ENCODE measurements at places on chromosomes 1 and 21. TPM values are rescaled to one million over a fixed set of nuclear protein-coding genes. Genes with fewer than 3 reads are reported as not detected.

The S100A3 gene
- total RNA-seq = 0.61 TPM

DNA sequence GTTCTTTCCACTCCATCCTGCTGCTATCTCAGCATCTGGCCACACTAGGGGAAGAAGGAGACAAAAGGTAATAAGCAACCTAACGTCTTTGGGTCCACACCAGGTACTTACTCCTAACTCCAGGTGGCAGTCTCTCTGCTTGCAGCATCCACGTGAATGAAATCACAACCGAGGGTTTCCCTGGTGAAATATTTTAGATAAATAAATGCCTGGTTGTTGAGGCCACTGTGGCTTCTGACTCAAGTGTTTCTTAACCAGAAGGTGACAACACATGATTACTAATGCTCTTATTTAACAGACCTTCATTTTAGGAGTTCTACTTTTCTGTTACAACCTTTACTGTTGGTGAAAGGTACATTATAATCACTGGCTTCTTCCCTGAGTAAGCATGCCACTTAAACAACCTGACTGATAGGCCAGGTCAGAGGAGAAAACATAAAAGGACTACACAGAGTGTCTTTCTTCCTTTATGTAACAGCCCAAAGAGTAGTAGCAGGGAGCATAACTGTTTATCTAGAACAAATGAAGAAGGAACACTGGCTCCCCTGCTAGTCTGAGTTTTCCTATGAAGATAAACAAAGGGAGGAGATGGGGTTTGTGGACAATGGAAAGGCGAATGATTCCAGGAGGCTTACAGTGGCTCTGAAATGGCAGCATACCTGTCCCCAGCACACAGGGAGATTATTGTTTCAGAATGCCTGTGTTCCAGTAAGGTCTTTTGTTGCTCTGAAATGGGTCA lies 59.9 kb downstream of the SYT6 start:
- DNase-seq = no peak

The TRIM67 gene
- total RNA-seq = not detected

DNA sequence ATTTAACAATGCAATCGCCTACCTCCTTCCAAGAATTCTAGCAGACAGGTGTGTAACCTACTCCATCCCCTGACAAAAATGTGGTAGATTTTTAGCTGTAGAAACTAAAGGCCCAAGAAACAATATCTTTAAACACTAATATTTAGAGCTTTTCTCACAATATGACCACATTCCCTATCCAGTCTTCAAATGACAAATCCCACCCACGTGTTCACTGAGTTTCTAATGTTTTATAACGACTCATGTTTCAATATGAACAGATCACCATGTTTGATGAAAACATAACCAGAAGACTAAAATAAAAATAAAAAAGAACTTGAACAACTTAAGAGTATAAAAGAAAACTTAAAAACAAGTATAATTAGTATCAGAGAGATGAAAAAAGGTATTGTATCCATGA lies 24.6 kb downstream of the RSBN1 start:
- no peak for DNase-seq

DNA sequence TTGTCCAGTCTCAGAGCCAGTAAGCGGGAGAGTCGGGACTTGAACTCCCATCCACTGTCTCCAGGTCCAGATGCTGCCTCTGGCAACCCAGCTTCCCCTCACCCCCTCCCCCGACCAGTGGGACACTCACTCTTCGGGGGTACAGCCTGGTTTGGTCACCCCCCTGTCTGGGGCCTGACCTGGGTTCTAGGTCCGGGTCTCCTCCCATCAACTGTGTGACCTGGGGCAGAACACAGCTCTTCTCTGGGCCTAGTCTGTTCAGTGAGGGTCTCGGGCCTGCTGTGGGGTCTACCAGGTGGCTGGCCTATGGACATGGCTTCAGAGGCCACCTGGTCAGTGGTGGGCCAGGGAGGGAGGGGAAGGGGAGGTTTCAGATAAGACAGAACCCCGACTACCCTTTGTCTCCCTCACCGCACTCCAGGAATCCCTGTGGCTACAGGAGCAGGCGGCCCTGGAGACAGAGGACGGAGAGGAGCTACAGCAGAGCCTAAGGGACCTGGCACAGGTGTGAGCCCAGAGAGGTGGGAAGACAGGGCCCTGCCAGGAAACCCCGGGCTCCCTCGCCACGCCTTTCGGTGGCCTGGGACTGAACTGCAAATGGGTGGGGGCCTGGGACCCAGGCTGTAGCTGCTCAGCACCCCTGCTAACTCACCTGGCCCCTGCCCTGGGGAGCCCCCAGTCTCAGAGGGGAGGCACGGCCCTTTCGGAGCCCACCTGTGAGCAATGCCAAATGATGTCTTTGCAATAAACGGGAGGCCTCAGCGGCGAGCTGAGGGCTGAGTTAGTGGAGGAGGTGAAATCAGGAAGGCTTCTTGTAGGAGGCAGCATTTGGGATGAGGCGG lies 4.1 kb upstream of the NBPF3 start:
- no peak for DNase-seq

DNA sequence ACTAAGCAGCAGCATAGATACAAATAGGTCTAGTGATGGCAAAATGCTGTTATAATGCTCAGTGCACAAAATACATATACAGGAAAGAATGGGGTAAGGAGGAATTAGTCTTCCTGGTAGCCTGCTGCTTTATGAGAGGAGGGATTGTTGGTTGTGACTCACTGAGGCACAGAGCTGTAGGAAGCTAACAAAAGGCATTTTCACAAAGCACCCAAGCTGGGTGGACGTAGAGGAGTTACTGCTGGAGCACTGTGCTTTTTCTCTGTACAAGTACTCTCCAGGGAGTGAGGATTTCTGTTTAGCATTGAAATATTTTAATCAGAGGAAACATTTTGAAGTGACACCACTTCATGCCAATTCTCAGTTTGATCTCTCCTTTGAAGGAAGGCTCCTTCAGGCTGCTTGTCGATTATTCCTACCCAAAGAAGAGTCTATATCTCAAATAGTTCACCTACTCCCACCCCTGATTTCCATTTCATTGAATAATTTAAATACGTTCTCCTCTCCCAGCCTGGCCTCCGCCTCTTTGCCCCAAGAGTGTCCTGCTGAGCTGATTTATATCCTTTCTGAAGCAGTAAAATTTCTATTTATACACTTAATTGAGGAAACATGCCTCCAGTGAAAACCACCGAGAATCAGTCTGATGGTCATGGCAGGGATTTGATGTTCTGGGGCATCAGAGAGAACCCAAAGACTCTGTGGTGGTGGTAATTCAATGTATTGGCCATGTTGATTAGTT lies 271.9 kb downstream of the HHAT start:
- no peak for DNase-seq

The CD48 gene
- total RNA-seq = 4.9 TPM
